ENCODE measurements at places on chromosomes 4 and X.

GRCh38 chrX:130224810-130225209, 43.9 kb downstream of the ZNF280C start:
- DNase-seq, result no peak

- no peak for DNase-seq
Observed at GRCh38 chr4:153177841-153178240, 26.4 kb upstream of the TRIM2 start.

GRCh38 chr4:60809486-60809800, 390.7 kb upstream of the ADGRL3 start:
- no peak for DNase-seq

DNA sequence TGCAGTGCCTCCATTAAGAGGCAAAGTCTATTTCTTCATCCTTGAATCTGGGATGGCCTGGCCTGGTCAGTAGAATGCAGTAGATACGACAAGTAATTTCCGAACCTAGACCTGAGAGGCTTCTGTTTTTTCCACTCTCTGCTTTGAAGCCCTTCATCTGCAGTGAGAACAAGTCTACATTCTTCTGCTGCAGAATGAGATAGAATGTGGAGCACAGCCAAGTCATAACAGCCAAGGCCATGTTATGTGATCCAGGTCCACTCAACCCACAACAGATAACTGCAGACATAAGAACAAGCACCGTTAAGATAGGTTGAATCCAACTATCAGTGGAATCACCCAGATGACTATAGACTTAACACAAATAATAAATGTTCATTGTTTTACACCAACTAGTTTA, 1297.7 kb downstream of the C4orf33 start:
- no peak for DNase-seq

GRCh38 chrX:31138124-31138523, 66.3 kb upstream of the FTHL17 start:
- DNase-seq, result no peak

DNA sequence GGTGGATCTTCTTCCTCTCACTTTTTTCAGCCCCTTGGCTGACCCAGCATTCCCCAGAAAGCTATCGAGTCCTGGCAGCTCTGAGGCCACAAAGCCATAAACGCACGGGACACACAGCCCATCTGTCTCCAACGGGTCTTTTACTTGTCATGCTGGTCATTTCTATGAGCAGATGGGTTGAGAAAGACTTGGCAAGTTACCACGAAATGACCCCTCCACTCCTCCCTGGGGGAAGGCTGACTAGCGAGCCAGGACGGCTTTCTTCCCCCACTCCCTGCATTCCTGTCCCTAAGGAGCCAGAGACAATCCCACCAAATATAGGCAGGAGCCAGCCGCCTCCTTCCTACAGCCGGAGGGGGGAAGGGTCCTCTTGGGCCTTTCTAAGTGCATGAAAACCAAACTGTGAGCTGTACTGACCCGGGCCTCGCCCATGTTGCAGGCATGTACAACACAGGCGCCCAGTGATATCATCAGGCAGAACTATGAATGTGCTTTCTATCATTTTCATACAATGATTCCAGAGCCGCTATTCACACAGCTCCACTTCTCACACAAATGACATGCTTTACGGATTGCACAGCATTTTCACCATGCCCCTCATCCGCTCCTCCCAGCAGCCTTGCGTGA, 28.6 kb downstream of the AFAP1 start:
- DNase-seq, result no peak

DNA sequence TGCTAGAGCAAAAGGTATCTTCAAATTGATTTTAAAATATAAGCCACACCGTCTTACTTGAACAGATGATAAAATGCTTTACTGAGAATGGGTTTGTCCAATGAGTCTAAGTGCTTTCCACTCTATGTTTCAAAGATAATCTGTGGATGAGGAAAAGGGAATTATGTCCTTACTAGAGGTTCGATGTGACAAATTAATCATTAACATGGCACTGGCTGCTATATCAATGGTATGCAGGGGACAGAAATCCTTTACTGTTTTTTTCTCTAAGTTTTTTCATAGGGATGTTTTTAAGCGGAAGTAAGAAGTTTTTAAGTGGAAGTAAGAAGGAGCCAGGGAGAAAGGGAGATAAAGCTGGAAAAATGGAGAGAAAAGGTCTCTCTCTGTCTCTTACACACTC, 38.0 kb downstream of the MID1IP1 start:
- no peak for DNase-seq

DNA sequence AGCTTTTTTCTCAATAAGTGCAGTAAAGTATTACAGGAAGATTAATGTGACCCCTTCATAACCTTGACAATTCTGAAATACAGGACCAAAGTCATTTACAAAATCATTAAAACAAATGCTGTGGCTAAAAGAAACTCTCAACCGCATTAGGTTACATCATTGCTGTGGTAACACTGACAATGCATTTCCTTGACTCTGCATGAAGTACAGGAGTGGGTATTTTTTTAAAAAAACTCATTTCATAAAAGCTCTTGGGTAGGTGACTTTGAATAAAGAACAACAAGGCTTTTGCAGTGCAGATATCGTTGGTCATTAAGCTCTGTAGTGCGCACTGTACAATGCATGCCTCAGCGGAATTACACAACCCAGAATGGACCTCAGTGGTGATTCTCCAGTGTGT, 23.4 kb upstream of the XK start:
- no peak for DNase-seq

DNA sequence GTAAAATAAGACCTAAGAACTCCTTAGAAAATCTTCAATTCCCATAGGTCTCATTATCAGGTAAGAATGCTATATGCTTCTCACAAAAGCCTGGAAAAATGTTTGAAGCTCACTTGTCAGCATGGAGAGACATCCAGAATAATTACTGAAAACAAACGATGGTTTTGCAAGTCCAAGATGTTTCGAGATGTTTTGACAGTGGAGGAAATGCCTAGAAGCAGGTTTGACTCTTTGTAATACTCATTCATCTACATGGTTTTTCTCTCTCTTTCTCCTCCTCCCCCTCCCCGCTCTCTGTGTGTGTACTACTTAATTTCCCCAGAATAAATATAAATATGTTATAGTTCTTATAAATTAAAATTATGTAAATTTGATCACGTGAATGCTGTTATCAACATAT, 131.9 kb upstream of the NR3C2 start:
- DNase-seq, result no peak

GRCh38 chr4:158300012-158300411, 89.7 kb downstream of the TMEM144 start:
- no peak for DNase-seq

GRCh38 chr4:143127621-143128020, 57.1 kb upstream of the USP38 start:
- DNase-seq, result no peak

DNA sequence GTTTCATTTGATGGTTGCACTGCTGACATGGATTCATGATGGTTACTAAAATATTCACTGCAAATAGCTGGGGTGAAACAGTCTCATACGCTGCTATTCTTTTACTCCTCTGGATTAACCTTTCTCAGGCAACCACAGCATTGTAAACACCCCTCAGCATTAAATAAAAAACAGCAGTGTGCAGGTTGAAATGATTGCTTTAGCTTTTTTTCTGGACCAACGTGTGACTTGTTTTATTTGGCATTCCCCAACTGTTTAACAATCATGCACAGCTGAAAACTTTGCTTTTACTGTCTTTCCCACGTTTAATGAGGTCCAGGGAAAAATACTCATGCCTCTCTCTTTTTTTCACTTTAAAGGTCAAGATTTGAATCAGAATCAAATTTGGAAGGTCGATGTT, 490.8 kb downstream of the RAPGEF2 start:
- DNase-seq, result no peak

DNA sequence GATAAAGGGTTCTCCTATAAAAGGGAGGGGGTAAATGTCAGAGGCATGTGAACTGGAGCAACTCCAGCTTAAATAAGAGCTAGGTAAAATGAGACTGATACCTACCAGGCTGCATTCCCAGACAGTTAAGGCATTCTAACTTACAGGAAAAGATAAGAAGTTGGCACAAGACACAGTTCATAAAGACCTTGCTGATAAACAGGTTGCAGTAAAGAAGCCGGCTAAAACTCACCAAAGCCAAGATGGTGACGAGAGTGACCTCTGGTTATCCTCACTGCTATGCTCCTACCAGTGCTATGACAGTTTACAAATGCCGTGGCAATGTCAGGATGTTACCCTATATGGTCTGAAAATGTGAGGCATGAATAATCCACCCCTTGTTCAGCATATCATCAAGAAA, 13.1 kb upstream of the SULT1B1 start:
- DNase-seq, result no peak

DNA sequence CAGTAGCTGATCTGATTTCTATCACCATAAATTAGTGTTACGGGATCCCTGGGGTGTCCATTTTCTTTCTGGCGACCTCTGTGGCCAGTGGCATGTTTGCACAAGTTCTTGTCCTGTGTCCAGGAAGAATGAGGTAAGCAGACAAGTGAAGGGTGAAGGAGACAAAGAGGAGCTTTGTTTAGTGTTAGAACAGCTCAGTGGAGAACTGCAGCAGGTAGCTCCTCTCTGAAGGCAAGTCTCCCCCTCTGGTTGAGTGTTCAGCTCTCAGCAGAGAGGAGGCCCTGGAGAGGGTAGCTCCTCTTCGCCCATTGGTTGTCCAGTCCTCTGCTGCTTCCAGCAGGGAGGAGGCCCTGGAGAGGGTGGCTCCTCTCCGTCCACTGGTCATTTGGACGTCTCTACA, 47.2 kb downstream of the DMP1 start:
- no peak for DNase-seq

GRCh38 chrX:51641421-51642021, 22.8 kb upstream of the CENPVL3 start:
- peak; percentile 17 for DNase-seq

GRCh38 chr4:80192937-80193336, 4.4 kb upstream of the PRDM8 start:
- no peak for DNase-seq

DNA sequence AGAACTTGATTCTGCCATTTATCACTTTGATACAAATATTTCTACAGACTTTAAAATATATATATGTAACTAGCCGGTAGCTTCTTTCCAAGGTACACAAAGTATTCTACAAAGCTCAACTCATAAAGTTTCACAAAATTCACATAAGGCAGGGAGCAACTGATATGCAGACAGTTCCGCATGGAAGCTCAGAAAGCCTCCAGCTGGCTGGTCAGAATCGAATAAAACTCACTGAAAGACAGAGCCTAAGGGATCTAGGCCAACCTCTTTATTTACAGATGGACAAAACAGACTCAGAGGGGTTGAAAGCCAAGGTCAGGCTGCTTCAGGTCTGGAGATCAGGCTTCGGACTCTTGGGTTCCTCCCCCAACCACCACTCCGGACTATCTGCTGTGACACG, 130.2 kb downstream of the DCTD start:
- DNase-seq, result no peak

DNA sequence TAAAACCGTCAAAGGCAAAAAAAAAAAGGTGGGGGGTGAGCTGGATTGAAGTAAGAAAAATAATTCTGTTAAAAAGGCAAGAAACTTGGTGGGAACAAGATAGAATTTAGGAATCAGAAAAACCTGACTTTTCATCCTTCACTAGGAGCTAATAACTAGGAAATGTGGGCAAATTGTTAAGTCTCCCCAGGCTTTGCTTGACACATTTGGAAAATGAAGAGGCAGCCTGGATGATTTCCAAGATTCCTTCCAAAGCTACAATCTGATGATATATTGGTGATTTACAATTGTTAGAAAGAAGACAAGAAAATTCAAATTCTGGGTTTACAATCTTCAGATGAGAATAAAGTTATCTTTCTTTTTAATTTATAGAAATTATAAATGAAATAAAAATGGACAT, 1062.5 kb downstream of the ADGRL3 start:
- no peak for DNase-seq

DNA sequence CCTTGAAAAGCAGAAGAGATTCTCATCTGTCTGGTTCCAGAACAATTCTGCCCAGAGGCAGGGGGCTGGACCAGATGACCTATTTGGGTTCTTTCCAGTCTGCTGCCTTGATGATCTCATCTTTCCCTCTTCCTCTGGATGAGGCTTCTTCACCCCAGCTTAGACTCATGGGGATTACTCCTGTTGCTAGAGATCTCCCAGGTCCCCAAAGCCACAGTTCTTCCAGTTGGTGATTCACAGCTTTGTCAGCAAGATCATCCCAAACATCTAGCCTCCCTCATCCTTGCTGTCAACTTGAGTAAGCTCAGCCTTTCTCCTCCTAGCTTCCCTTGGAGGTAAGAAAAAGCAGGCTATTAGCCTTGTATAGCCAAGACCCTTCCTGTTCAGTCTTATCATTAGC, 64.2 kb upstream of the PJA1 start:
- DNase-seq, result no peak

- DNase-seq, result no peak
Observed at GRCh38 chrX:41604177-41604576, 84.6 kb upstream of the GPR34 start.

DNA sequence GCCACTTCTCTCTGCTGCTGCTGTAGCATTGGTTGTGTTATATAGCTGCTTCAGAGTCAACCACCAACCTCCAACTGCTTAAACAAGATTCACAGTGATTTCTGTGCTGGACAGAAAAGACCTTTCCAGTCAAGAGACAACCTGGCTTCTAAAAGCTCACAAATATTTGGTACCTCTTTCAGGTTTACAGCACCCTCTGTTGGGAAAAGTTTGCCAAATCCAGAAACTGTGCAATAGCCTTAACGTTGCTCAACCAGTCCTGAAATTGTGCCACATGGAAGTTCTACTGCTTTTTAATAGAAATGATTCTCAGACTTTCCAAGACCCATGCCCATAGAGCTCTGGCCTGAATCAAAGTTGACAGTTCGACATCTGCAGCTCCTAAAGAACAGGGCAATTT, 842.1 kb upstream of the HTR2C start:
- DNase-seq, result peak; percentile 11

DNA sequence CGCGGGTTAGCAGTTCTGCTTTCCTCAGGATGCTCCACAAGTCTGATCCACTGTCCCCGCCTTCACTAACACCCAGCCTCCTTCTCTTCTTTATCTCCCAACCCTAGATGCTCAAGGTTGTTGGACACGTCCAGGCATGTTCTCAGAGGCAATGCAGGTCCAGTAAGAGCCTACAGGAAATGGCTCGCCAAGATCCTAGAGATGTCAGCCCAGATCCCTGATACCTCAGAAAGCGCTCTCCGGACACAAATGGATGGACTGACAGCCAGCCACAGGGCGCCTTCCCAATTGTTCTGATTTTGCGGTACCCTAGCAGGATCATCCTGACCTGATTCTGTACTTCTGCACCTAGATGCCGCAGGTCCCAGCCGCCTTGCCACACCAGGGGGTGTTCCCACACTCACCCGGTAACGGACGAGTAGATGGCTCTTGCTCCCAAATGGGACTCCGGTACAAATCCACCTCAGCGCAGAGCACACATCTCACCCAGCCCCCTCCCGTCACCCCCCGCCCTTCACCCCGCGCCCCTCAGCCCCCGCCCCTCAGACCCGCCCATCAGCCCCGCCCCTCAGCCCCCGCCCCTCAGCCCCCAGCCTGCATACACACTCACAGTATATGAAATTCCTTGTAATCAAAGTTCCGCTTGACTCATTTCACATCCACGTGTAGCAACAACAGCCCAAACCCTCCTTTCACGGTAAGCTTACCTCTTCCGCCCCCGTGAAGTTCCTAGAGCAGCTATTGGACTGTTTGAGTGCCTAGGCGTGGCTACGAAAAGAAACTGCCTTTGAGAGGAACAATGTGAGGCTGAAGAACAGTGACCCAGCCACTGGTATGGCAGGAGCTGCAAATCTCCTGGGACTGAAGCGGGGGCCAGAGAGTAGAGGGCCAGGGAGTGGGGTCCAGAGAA, at the start of gene EDA2R:
EDA2R (minus strand) TSS at position 488 of the 910 bp plus-strand sequence. CDS start 23,058 bp downstream, outside the sequence.
- peak; percentile 41 for DNase-seq

- DNase-seq, result no peak
Observed at GRCh38 chrX:115531818-115532403, 29.1 kb upstream of the PLS3 start.

- no peak for DNase-seq
Observed at GRCh38 chr4:127975121-127975770, 10.0 kb downstream of the ABHD18 start.

- peak; percentile 52 for DNase-seq
Observed at GRCh38 chrX:119398974-119399771, at the start of gene SLC25A43. Gene SLC25A43 (plus strand): TSS chrX:119399336. CDS start chrX:119399404, 68 bp downstream.
